ENCODE measurements at places on chromosomes 1 and 21. TPM values are rescaled to one million over a fixed set of nuclear protein-coding genes. Genes with fewer than 3 reads are reported as not detected.

TM2D1 gene
- total RNA-seq = 37.7 TPM

OR2T35 gene
- not detected for total RNA-seq

HMCN1 gene
- 0.34 TPM for total RNA-seq

PHGDH gene
- 147 TPM for total RNA-seq

NLRP3 gene
- 7.0 TPM for total RNA-seq

VANGL2 gene
- total RNA-seq = 0.34 TPM

GRCh38 chr1:152866321-152866720 is 6.5 kb downstream of the LCE7A start:
- DNase-seq = no peak

DNA sequence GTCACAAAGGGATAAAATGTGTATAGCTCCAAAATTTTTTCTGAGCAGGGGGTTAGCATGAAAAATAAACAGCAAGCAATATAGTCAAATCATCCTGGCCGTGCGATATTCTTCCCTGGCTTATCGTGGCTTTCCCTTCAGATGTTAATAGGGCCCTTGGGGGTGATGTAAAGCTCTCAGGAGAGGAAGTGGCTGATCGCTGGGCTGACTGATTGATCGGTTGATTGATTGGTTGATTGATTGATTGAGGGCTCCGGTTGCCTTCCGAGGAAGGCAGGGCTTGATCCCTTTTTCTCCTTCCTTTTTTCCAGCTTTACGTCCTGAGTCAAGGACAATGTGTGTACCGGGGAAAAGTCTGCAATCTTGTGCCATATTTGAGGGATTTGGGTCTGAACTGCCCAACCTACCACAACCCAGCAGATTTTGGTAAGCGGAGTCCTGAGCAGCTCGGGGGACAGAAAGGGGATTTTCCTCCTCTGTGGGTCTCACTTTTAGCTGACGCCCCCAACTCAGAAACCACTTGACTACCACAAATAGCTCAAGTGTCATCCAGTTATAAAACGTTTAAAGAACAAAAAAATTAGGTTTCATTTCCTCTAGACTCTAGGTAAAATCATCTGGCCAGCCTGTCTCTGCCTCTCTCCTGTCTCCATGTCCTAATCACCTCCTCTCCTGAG is 29.5 kb downstream of the TFF3 start:
- no peak for DNase-seq

- no peak for DNase-seq
These were observed 52.5 kb downstream of the ZNF684 start for GRCh38 chr1:40583980-40584379.

DNA sequence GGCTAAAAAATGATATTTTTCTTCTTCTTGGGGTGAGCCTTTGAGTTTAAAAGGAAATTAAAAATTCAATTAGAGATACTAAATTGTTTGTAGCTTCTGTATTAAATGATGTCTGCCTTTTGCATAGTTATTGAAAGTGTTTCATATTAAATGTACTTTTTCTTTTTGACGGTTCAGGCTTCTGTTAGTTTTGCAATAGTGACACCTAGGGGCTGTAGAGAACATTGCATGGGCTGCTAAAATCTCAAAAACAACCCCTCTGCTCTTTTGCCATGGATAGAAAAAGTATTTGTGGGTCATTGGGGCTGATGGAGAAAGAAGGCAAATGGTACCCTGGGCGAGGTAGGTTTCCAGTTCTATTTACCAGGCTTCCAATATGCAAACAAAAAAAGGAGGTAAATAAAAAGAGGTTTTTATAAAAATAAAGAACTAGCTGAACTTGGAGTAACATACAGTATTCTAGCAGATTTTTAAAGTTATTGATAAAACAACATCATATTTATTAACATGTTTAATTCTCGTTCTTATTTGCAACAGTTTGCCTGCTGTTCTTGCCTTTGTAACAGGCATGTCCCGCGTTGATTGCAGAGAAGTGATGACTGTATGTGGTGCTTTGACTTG is 115.4 kb upstream of the HOOK1 start:
- no peak for DNase-seq

GRCh38 chr1:117809764-117810163 is 119.7 kb downstream of the GDAP2 start:
- no peak for DNase-seq
